ENCODE measurements at places on chromosomes 11 and 22.
A peak's percentile ranks its signal among the peaks of the same experiment; 100 is the strongest.

DNA sequence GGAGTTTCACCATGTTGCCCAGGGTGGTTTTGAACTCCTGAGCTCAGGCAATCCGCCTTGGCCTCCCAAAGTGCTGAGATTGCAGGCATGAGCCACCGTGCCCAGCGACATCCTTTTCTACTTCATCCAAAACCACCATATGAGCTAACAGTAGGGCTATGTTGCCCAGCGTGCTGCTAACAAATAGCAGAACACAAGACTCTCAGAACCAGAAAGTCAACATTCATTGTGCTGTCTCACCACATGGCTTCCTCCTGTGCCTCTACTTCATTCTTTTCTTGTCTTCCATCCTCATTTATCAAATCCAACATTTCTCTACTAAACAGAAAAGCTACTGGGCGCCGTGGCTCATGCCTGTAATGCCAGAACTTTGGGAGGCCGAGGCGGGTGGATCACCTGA, 12.0 kb upstream of the DENND5A start:
- DNase-seq = no peak

DNA sequence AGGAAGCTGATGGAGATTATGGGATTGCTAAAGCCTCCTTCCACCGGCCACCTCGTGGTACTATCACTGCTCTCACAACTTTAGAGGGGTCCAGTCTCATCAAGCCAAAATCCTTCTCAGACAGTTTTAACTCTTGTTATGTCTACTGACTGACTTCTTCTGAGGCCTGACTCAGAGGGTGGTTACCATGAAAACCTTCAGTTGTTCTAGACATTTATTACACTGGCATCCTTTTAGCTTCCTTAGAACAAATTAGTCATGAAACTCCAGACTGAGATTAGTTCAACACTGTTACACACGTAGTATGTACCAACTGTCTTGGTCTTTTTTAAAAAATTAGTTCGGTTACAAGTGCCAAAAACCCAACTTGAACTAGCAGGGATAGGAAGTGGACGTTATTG, 7.5 kb downstream of the DIXDC1 start:
- no peak for DNase-seq

- no peak for DNase-seq
Measured at GRCh38 chr11:81005595-81005994, 1564.8 kb upstream of the TENM4 start.

DNA sequence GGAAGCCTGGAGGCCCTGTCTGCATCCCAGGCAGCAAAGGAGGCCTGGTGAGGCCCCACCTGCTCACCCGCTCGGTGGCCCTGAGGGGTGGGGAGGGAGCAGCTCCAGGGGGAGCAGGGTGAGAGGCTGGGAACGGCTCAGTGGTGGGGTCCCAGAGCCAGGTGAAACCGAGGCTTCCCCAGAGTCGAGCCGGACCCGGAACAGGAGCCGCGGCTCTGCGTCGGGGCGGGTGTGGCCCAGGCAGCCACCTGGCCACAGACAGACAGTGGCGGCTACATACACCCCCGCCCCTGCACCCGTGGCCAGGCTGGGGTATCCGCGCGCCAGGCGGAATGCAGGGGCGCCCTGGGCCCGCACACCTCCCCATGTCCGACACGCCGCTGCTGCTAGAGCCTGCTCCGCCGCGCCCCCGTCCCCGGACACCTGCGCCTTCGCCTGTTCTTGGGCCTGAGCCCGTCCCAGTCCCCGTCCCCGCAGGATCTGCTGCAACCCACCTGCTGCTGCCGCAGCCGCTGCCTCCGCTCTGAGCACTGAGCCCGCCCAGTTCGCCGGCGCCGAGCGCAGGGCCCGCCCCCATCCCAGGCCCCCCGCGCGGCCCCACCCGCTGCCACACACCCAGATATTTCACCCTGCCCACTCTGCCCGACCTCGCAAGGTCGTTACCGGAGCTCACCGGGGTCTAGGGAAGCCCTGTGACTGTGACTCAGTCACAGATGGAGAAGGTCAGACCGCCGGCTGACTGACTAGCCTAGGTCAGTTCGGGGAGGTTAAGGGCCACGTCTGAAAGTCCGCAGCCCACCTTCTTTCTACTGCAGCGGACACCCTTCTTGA, at the start of gene SLC7A4:
Gene SLC7A4 (minus strand): TSS at position 525 of the 831 bp plus-strand sequence. CDS start 749 bp downstream, outside the sequence.
- no peak for DNase-seq

GRCh38 chr11:69431893-69432738, 49.3 kb upstream of the LINC01488 start:
- no peak for DNase-seq

- no peak for DNase-seq
Measured at GRCh38 chr11:110446594-110446993, 16.8 kb downstream of the FDX1 start.

- no peak for DNase-seq
Measured at GRCh38 chr11:106456647-106457046, 379.2 kb downstream of the AASDHPPT start.

GRCh38 chr11:45848654-45849081, 1.4 kb downstream of the CRY2 start:
- DNase-seq = no peak

DNA sequence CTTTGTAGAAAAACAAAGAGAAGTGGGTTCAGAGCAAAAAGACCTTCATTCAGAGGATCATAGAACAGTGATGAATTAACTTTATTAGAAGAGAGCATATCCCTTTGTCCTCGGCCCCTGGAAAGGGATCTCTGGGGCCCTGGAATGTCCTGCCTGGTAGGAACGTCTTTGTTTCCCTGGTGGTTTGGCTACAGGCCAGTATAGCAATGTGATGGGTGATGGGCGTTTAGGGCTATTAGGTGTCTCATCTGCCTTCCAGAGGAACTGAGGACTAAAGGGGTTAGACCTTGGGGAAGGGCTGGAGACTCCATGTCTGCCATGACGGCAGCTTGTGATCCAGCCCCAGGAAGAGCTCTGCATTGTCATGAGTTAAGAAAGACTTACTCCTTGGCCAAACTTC, 9.1 kb downstream of the APOL4 start:
- no peak for DNase-seq

DNA sequence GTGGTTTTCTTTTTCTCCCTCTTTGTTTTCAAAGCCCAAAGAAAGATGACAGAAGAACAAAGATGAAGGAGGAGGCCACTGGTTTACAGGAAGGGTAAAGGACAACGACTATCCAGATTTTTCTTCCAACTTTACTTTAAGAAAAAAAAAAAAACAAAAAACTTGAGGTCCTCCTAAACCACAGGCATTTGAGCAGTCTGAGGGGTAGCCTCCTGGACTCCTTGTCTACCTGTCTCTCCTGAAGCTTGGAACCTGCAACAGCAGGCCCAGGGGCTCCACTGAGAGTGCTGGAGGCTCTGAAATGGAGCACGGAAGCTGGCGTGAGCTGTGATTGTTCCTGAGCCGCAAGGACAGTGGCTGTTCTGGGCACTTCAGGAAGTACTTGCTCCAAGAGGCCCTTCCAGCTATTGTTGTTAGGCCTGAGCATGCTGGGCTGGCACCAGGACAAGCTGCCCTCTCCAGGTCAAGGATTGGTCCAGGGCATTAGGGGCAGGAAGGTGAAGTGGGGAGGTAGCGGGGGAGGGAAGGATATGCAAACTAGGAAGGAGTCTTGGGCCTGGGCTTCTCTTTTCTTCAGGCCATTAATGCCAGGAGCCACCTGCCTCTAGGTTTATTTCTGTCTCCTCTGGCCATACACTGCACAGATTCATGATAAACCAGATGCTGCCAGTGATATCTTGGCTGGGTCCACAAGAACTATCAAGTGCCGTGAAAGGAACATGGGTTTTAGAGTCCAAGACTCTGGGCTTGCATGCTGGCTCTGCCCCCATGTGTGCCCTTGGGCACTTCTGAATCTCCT, 147.3 kb downstream of the CCDC34 start:
- no peak for DNase-seq

DNA sequence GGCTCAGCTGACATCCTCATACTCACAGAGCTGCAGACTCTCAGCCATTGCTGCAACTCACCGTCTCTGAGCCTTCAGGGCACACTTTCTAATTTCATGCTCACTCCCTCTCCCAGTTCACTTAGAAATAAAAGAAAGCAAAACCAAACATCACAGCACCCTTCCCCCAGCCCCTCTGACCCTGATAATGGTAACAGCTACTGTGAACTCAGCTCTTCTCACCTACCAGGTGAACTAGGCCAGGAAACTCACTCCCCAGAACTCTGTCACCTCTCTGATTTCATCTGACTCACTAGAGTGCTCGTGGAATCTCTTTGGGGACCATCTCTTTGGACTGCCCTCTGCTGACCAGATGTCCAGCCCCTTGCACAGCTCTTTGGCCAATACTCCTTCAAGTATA, 14.5 kb upstream of the PARVA start:
- DNase-seq = peak; percentile 31

DNA sequence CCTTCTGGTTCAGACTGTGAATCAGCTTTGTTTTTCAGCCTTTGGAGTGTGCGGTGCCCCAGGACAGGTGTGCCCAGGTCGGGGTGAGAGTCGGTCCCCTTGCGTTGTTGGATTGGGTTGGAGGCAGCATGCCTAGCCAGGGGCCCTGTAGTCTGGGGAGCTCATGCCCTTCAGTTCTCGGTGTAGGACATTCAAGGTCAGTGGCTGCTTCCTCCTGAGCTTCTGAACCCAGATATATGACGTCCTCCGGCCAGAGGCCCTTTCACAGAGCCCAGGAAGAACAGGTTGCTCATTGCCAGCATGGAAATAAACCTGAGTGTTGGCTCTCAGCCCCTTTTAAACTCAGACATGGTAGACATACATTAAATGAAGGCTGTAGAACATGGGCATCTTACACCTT, 2.7 kb downstream of the CSRP3 start:
- DNase-seq = no peak

DNA sequence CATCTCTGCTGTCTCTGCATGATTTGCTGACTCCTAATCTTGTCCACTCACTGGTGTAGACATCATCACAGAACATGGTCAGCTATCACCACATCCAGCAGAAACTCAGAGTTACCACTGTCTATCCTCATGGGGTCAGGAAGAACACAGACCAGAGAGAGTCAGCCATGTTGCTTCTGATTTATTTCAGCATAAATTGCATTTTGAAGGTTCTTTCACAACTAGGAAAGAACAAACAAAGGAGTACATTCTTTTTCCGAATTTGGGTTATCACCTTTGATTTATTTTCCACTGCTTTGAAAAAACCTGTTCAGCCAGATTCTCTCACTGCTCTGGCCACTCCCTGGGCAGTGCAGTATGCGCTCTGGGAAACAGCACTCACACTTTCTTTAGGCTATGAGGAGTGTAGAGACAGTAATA, 172.0 kb upstream of the MTMR2 start:
- no peak for DNase-seq

- DNase-seq = no peak
Measured at GRCh38 chr11:3700410-3700809, 29.2 kb upstream of the CHRNA10 start.

- DNase-seq = no peak
Measured at GRCh38 chr22:38414009-38414395, 41.0 kb downstream of the KCNJ4 start.

DNA sequence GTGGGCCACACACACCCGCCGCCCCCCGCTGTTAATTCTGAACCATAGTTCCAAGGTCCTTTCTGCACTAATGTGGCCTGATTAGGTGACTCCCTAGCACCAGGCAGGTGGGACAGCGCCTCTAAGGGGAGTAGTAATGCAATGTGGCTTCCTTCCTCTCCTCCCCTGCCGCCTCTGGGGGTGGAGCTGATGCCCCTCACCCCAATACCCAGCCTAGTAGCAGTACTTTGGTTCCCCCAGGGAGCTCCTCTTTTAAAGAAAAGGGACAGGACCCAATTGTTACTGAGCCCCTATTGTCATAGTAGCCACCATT, 14.4 kb downstream of the RTN4RL2 start:
- DNase-seq = no peak

GRCh38 chr11:72537051-72537450, 102.7 kb upstream of the CLPB start:
- DNase-seq = no peak

- no peak for DNase-seq
Measured at GRCh38 chr22:47160781-47161520, 398.5 kb downstream of the TBC1D22A start.

DNA sequence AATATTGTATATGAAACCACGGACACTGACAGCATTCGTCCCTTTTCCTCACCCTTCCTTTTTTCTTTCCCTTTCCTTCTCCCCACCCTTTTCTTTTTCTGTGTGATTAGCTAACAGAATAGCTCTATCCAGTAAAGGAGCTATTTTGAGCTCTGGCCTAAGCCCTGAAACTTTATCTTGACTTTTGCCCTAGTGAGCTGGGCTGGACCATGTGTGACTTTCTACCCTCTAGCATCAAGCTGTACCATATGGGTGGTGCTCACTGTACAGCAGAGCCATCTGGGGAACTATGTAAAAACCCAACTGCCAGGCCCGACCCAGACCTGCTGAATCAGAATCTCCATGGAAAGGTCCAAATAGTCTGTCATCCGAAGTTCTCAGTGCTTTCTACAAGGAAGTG, 21.9 kb upstream of the PANX1 start:
- DNase-seq = no peak

- no peak for DNase-seq
Measured at GRCh38 chr11:27201454-27202302, 161.1 kb downstream of the BBOX1 start.

- no peak for DNase-seq
Measured at GRCh38 chr11:4086575-4087353, 7.8 kb upstream of the RRM1 start.

DNA sequence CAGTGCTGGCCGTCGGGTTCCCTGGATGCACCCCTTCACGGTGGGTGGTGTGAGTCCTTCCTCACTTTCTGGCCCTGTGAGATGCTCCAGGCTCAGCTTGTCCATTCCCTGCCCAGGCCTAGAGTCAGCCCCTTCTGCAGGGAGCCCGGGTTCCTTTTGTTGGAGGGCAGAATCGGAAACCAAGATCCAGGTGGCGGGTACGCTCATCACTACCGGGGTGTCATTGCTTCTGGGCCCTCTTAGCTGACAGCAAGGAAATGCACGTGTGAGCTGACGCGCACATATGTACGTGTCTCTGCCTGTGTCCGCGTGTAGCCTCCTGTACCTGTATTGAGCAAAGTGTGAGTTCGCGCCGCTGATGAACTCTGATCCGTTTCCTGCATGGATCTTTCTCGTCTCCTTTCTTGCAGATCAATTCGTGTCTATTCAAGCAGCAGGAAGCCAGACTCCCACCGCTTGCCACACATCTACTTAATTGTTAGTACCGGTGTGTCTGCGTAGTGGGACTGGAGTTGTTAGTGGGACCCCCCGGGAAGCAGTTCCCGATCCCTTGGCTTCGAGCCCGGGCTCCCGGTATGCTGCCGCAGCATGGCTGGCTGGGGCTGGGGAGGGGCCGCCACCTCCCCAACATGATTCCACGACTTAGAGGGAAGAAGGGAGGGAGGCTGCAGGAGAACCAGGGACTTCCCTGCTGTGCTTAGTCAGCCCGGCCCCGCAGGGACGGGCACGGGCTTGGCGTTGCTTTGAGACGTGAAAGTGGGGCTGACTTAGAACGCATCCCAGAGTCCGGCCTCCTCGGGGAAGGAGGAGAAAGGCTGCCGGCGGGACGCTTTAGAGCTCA, 35.9 kb upstream of the GRAMD4 start:
- DNase-seq = no peak

- DNase-seq = no peak
Measured at GRCh38 chr11:75420224-75421034, 12.6 kb downstream of the KLHL35 start.

DNA sequence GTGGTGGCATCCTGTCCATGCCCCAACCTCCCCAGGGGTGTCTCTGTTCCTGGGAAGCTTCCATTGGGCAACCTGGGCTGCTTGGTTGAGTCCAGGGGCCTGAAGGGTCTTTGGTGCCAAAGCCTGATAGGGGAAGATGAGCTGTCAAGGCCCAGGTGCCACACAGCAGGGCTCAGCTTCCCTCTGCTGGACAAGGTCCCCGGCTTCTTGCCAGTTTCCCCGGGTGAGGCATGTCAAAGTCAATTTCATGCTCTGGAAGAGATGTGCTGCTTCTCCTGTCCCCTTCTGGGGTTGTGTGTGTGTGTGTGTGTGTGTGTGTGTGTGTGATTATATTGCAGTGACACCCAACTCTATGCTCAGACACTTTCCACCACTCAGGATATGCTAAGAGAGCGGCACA, 26.9 kb downstream of the TP53I11 start:
- DNase-seq = no peak
